ENCODE measurements at places on chromosomes 3 and 15.

- DNase-seq: no peak
Measured at GRCh38 chr3:143831994-143832393, 16.3 kb downstream of the SLC9A9 start.

GRCh38 chr15:57114070-57114469, 195.6 kb downstream of the TCF12 start:
- no peak for DNase-seq

- DNase-seq: no peak
Measured at GRCh38 chr15:85174521-85174920, 192.9 kb downstream of the PDE8A start.

DNA sequence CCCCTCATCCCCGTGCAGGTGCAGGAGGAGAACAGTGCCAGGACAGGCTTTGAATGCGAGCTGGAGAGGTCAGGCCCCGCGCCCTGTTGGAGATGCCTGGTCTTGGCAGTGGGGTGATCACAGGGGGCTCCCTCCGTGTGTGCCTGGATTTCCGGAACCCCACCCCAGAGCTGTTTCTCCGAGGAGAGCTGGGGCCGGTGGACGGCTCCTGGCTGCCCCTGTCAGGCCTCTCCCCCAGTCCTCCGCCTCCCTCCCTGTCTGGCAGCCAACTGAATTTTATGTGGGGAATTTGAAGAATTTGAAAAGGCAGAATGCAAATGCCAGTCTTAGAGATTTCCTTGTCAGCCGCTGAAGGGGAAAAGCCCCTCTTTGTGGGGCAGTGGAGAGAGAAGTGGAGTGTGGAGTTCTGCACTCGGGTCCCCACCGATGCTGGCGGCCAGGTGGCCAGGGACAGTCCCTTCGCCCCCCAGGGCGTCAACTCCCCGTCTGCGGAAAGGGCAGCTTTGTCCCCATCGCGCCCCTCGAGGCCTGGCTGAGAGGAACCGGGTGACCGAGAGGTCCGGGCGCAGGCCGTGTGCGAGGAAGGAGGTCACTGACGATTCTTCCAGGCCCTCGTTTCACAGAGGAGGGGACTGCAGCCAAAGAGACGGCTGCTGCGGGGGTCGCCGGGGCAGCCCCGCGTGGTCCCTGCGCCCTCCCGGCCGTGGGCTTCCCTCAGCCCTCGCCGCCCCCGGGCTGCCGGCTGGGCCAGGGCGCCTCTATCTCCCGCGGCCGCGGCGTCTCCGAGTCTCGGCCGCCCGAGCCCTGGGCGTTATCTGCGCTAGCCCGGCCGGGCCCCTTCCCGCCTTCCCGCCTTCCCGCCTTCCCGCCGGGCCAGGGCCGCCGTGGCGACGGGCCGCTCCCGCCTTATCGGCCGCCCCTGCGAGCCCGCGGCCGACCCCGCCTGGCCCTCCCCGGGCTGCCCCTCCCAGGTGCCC, 56.0 kb upstream of the LCTL start:
- DNase-seq: no peak

DNA sequence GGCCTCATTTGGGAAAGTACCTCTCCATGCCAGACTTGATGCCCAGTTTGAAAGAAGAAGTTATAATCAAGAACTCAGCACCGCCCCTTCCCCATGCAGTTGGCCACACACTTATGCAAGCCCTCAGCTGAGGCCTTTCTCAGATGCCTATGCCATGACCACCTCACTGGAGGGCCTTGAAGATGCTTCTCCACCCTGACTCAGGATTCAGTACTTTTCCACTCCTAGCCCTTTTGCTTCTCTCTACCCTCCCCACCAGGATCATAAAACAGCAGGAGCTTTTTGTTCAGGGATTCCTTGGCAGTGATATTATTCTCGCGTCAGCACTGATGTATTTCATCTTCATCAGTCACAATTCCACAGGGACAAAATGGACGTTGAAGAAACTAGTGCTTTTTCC, 313.5 kb downstream of the PYDC2 start:
- DNase-seq: peak; percentile 82

DNA sequence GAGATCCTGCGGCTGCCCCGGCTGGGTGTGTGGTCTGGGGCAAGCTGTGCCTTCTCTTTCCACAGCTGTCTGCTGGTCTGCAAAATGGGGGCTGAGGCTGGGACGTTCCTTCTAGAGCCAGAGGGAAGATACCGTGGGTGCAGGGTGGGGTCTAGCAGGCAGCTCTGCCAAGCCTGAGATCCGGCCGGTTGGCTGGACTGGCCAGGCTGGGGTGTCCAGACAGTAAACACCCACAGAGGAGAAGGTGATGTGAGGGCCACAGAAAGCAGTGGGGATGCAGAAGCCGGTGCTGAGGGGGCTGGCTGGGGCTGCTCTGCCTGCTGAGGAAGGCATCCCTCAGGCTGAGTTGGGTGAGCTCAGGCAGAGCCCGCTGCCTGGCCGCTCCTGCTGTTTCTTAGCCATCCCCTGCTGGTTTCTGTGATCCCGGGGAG, 46.1 kb downstream of the FBLN2 start:
- DNase-seq: no peak

DNA sequence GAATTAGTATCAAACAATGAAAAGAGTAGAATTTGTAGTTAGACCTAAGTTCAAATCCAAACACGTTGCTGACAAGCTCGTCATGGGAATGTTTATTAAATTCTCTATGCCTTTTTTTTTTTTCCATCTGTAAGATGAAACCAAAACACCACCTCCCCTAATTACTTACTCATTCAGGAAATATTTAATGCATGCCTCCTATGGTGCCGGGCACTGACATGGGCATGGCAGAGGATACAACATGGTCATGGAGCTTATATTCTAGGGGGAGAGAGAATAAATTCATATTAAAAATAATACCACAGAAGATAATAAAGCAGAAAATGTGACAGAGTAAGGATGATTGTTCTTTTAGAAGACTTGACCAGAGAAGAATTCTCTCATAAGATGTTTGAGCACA, 215.8 kb downstream of the RYR3 start:
- no peak for DNase-seq

GRCh38 chr15:36498401-36498800, 81.0 kb upstream of the CDIN1 start:
- DNase-seq: no peak

- no peak for DNase-seq
Measured at GRCh38 chr3:161672478-161672877, 175.9 kb downstream of the OTOL1 start.

- DNase-seq: no peak
Measured at GRCh38 chr3:19735111-19735510, 198.9 kb downstream of the EFHB start.

DNA sequence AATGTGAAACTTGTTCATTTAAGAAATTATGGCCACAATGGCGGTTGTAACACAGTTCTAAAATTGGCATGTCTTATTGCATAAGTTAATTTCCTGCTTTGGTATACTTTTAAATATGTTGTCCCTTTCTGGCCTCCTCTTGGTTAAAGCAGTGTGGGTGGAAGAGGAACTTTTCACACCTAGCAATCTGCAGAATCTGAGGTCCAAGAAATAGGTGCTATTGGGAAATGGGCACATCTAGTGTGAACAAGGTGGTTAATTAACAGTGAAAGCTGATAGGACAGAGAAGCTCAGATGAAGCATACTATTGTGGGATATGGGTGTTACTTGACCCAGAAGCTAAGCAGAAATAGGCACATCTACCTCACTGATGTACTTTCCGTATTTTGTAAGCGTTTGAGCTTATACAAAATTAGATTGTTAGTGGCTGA, 10.6 kb downstream of the CMC1 start:
- DNase-seq: no peak

DNA sequence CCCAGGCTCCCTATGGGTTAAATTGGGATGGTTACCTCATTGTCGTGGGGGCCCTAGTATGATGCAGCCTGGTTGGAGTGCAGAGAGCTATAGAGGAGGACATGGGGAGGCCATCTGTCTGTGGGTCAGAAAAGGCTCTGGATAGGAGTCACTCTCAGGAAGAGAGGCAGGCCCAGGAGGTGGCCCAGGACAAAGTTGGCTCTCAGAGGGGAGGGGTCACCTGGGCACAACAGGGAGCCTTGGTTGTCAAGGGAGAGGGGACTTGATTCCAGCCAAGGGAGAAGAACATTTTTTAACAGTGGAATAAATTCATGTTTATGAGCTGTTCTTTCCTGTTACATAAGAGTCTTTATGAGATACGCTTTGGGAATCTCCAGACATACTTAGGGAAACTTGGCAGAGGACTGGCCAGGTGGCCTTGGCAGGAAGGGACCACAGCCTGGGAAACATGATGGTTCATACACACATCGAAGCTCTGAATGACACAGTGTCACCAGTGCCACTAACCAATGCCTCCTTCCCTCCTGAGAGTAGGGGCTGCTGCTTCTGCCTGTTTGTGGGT, 27.5 kb upstream of the LCTL start:
- DNase-seq: no peak

- no peak for DNase-seq
Measured at GRCh38 chr3:125433611-125434041, 58.5 kb upstream of the ZNF148 start.

DNA sequence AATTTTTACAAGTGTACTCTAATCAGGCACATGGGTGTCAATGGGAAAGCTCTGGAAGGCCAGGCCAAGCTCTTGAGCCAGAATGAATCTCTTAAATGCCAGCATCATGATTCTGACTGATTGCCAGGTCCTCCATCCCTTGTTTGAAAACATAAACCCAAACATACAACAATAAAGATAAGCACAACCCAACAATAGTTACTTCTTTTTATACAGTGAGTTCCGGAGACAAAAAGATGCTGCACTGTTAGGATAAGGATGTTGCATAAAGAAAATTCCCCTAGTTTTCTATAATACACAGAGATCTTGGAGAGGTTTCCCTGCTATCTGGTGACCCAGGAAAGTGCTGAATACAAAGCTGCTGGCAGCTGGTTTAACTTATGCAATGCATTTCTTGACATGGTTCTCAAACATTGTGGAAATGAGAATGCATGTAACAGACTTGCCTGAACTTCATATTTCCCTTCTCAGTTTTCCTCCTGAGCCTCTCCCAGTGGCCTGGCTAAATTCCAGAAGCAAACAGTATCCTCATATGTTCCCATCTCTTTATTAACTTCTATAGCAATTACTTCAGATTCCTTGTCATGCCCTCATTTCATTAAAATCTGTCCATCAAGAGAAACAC, 180.1 kb upstream of the PRICKLE2 start:
- DNase-seq: no peak

- DNase-seq: no peak
Measured at GRCh38 chr3:122268257-122269024, 56.6 kb upstream of the CSTA start.

DNA sequence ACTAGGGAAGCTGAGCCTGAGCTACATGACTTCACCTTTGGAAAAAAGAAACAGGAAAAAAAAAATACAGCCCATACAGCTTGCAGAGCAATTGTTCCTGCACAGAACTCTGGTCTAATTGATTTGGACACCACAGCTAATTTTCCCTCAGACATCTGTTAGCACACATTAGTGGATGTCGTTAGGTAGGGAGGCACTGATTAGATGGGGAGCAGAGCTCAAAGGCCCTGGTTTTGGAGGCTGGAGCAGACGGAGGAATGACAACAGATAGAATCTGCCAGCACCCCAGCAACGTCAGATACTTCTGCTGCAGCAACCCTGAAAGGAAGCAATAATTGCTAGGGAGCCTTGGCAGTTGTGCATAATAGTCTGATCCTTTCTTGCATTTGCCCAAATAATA, 398.9 kb downstream of the LSAMP start:
- DNase-seq: no peak

- DNase-seq: no peak
Measured at GRCh38 chr3:88412346-88412745, 262.6 kb downstream of the C3orf38 start.

DNA sequence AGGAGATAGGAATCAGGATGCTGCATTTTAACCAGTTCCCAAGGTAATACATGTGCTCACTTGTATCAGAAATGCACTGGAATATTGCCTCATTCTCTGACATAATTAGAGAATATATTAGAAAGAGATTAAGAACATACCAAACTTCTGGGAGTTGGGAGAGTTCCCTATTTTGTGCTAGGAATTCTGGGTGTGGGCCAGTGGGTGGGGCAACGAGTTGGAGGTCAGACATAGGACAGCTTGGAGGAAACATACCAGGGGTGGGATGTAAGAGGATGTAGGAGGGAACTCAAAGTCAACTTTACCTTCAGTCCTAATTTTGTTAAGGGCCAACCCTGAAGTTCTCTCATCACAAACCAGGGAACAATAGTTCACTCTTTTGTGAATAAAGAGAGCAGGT, 83.6 kb downstream of the SLC7A14 start:
- no peak for DNase-seq

DNA sequence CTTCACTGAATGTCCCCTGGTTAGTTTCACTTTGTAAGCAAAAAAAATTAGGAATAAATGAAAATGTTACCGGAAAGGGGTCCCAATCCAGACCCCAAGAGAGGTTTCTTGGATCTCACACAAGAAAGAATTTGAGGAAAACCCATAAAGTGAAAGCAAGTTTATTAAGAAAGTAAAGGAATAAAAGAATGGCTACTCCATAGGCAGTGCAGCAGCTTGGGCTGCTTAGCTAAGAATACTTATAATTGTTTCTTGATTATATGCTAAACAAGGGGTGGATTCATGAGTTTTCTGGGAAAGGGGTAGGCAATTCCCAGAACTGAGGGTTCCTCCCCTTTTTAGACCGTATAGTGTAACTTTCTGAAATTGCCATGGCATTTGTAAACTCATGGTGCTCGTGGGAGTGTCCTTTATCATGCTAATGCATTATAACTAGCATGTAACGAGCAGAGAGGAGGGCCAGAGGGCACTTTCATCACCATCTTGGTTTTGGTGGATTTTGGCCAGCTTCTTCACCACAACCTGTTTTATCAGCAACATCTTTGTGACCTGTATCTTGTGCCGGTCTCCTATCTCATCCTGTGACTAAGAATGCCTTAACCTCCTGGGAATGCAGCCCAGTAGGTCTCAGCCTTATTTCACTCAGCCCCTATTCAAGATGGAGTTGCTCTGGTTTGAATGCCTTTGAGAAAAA, 41.0 kb upstream of the CMSS1 start:
- DNase-seq: no peak

DNA sequence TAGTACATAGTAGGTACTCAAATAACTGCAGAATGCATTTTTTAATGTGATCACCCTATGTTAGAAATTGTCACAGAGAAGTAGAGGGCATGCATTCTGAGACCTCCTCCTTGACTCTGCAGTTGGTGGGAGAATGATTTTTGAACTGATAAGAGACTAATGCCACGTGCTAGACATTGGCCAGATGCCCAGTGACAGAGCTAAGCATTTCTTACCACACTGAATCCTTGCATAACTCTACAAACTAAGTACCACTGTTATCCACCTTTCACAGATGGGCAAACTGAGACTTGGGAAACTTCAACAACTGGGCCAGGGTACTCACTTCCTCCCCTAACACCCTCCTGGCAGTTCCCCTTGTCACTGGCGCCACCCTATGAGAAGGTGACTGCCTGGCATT, 33.5 kb upstream of the SPATA12 start:
- DNase-seq: no peak

DNA sequence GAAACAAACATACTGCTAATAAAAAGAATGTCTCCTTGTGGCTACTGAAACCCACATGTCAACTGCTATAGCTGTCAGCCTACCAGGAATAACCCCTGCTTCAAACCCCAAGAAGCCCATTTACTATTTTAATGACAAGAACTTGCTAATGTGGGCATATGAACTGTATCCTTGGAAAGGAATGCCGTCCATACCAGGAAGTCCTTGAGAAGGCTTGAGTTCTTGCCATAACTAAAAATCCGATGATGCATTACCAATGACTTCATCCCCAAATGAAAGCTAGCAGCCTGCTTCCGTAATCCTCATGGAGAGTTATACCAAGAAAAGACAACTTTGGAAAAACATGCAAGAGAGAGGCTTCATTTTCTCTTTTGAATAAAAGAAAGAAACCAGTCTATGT, 34.8 kb downstream of the MINDY4B start:
- DNase-seq: peak; percentile 18

All from GM04504 (cell line).